ENCODE measurements at places on chromosomes 1 and 21.

DNA sequence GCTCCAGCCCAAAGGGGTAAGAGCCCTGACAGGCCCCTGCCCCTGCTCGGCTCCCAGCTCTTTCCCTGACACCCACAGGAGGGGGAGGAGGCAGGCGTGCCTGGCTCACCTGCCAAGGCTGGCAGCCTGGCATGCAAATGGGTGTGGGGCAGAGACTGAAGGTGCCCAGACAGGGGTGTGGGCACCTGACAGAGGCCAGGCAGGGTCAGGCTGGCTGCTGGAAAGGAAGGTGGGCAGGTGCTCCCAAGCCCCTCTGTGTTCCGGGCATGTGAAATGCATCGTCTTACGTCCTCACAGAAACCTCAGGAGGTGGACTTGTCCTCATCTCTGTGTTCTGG is 19.4 kb upstream of the CASZ1 start:
- no peak for DNase-seq

- no peak for DNase-seq
Measured at GRCh38 chr1:228668553-228669241, 66.6 kb upstream of the RHOU start.

DNA sequence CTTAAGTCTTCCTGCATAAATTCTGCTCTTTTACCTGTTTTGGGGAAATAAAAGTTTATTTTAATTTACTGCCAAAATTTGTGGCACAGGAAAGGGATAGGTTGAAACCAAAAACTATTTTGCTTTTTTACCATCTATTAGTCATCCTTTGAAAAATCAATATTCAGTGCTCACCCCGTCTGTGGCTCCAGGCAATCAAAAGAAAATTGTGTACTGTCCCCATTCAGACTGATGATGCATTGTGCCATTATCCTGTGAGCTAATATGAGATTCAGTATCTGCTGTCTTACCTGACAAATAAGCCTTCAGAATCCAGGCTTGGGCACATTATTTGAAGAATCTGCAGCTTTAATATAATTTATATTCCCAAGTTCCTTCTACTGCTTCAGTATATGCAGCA is 650.7 kb downstream of the KIF26B start:
- DNase-seq, result no peak

- DNase-seq, result no peak
Measured at GRCh38 chr1:22491995-22492715, 40.5 kb downstream of the ZBTB40 start.

GRCh38 chr1:212553676-212554075 is 54.9 kb upstream of the ATF3 start:
- no peak for DNase-seq

Measured in AG09319 (cell line).